ENCODE measurements at places on chromosomes 3 and 15.

DNA sequence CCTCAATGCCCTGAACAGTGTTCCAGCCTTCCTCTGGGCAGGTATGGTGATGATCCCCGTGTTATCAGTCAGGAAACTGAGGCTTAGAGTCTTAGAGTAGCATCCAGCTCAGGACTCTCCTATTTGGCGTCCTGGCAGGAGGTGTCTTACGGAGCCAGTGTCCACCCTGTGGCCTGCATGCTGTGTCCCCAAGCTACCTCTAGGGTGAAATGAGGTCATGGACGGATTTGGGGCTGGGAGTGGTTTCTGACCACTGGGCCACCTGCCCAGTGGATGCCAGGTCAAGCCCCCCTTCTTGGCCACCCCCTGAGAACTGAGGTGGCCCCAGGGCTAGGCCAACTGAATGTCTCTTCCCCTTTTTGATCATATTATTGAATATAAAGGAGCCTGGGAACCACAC, 27.2 kb upstream of the SLC6A6 start:
- no peak for DNase-seq

GRCh38 chr3:160001850-160002623, 13.4 kb downstream of the IL12A start:
- DNase-seq = no peak

DNA sequence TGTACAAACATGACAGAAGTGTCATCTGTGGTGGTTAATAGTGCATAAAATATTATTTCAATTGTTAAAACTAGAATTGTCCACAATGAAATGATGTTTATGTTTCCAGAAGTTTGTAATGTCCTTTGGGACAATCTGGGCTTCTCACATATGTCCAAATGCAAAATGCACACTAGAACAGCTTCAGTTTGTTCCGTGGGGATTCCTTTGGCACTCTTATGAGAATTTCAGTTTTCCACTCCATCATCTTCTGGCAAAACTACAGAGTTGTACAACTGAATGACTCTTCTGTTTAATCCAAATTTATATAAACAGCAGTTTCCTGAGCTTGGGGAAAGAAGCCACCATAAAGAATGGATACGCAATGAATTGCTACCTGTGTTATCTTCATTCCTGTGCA, 2.0 kb upstream of the OR5H6 start:
- no peak for DNase-seq

DNA sequence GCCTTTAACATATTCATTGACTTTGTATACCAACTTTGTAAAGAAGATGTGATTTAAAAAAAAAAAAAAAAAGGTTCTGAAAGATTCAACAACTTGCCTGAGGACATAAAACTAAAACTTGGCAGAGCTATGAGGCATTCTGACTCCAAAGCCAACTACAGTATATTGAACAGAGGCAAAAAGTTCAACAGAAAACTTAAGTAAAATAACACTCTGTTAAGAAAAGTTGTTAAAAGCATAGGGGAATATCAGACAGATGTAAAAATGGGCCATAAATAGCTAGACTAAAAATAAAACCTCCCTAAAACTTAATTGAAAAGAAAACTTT, 23.4 kb downstream of the GOLIM4 start:
- no peak for DNase-seq

- DNase-seq = no peak
These were observed 30.4 kb downstream of the RPL22L1 start for GRCh38 chr3:170839518-170840100.

DNA sequence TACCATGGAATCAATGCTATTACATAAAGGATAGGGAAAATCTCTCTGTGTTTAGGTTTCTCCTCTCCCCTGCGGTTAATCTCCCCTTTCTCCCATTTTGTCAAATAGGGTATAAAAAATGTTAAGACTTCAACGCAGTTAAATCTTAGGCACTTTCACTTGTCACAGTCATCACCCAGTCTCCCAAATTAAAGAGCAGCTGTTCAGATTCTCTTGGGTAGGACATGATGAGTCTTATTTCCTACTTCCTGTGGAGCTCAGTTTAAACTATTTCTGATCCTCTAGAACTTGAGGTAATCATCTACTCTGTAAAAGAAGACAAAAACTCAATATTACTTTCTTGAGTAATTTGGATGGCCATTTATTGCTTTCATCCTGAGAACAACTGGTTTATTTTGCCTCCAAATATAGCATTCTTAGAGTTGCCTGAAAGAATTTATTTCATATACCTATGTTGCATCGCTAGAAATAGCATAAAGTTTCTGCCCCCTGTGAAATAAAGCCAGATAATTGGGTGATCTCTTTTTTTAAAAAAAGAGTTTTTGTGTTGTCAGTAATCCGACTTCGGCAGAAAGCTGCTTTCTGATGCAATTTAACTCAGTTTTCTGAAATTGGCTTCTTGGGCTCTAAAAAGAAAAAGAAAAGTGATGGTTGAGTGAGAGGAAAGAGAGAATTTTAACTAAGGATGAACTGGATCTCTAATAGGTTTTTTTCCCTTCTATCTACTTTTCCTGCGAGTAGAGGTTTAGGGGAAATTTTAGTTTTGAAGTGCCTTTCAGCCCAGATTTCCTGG, 20.7 kb downstream of the RAP2B start:
- DNase-seq = no peak

DNA sequence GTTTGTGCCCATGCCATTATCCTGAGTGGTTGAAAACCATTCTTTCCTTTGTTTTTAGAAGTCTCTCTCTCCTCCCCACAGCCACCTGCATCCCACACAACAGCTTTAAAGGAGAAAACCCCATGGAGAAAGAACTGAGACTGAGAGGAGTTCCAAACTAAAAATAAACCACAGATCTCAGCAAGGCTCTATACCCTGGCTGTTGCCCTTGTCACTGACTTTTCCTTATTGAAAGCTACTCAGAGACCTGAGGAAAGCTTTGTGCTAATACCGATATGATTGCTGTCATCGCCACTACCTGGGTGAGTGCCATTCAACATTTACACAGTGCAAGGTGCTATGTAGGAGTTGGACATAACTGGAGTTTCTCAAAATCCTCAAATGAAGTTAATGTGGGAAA, 55.5 kb upstream of the RASGRP1 start:
- DNase-seq = no peak

DNA sequence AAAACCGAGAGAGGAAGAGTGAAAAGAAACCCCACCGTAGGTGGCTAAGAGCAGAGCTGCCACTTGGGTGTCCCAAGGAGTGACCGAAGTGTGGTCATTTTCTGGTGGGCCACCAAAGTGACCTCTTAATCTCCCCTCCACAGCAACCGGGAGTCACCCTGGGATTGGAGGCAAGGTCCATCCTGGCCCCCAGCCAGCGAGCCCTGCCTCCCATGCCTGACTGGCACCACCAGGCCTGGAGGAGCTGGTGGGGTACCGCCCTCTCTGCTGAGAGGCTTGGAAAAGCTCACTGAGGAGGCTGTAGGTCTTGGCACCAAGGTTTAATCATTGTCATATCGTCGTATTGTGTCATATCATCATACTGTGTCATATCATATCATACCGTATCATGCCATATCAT, 74.0 kb upstream of the TRPM1 start:
- no peak for DNase-seq

- DNase-seq = no peak
These were observed 44.8 kb upstream of the TLE3 start for GRCh38 chr15:70142322-70143191.

DNA sequence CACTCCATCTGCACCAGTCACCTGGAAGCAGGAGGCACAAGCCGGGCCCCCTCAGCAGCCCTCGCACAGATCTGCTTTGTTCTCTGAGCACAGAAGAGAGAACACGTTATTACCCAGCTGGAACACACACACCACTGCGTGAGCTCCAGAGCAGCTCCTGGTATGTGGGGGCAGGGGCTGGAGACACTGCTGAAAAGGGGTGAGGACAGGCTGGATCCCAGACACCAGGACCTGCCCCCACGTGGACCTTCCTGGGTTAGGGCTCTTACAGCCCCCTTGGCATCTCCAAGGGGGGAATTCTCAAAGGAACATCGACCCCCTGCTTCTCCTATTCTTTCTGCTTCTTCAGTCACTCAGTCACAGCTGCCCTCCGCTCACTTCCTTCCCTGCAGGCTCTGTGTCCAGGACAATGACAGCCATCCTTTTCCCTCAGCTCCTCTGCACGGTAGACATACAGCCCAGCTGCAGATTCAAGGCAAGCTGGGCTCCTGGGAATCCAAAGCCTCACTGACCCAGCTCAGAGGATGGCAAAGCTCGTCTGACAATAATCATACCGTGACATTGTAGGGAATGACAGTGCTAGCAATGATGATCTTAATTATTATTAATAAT, 33.7 kb downstream of the PRR20G start:
- no peak for DNase-seq

DNA sequence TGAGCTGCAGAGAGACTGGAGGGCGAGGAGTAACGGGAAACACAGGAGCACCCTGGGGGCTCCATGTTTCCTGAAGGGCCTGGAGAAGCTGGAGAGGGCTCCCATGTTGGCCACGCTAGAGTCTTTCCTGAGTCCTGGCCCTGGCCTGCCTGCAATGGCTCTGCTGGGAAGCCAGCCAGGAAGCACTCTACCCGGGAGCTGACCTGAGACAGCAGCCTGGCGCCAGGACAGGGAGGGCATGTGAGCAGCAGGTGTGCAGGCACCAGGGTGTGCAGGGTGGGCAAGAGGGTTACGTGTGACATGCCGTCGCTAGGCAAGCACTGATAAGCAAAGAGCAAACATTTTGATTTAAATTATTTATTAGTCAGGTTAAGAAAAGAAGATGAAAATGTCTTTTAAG, 301.4 kb downstream of the OCA2 start:
- DNase-seq = no peak

- peak; percentile 52 for DNase-seq
These were observed 40.5 kb downstream of the SOX2 start for GRCh38 chr3:181752202-181752671.

DNA sequence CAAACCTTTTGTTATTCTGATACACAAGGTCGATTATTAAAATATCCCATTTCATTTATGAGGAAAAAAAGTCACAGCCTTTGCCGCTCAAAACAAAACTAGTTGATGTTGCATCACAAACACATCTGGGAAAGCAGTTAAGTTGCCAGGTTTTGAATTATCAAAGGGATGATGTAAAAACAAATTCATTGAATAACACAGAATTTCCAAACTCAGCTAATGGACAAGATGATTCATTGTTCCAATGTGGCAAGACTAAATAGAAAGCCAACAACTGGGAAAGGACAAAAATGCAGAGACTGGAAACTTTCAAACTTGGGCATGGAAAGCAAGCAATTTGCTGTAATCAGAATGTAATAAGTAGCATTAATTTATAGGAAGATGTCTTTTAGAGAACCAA, 610.0 kb upstream of the ZNF385D start:
- DNase-seq = no peak

DNA sequence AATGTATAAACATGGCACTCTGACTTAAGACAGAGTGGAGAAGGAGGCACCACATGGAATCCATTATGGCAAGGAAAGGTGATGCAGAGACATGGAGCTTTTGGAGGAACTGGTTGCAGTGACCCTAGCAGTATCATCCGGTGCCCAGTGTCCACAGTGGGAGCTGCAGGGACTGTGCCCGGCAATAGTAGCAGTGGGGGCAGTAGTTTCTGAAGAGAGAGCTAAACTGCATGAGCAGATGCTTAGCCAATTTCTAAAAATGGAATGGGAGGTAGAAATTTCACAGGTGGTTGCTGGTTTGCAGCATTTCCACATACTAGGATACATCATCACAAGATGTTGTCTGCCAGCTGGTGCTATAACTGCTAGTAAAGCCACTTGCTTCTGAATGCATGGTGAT, 7.8 kb upstream of the TM2D3 start:
- DNase-seq = no peak

DNA sequence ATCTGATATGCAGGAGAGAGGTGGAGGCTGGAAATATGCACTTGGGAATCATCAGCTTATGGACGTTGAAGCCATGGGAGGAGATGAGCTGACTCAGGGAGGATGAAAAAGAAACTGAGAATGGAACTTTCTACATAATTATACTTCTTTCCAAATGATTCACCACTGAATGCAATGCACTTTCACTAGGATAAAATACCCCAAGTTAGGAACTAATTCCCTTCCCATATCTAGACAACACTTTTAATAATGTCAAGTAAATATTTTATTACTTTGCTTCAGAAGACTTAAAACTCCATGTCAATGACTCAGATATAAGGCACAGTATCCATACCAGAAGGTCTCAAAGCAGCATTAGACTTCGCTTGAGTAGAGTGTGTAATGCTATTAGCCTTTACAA, 24.2 kb downstream of the NPTN start:
- DNase-seq = no peak

- peak; percentile 49 for DNase-seq
These were observed 8.3 kb downstream of the PSTPIP1 start for GRCh38 chr15:77002954-77003912.

DNA sequence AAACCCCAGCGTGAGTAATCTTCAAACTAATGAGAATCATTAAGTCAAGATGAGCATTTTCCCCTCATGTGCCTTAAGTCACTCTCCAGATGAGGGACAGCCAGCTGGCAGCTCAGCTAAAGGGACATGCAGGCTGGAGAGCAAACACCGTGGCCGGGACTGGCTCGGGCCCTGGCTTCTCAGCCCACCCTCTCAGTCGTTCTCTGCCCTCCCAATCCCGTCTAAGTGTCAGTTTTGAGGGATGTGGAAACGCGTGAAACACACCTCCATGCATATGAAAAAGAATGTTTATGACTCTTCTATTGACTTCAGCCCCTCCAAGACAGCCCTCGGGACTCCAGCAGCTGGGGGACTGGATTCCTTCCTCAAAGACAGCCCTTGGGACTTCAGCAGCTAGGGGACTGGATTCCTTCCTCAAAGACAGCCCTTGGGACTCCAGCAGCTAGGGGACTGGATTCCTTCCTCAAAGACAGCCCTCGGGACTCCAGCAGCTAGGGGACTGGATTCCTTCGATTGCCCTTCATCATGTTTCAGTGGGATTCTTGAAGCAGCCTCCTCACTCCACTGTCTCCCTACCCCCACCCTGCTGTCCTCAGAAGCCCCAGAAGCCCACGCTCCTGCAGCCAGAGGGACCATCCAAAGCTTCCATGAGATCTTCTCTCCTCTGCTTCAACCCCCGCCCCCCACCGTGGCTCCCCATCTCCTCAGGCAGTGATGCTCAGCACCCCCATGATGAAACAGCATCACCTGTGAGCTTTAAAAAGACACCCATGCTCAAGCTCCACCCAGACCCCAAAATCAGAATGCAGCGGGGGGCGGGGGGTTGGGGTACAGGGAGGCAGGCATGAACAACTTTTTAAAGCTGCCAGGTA, 228.9 kb downstream of the XXYLT1 start:
- DNase-seq = no peak

DNA sequence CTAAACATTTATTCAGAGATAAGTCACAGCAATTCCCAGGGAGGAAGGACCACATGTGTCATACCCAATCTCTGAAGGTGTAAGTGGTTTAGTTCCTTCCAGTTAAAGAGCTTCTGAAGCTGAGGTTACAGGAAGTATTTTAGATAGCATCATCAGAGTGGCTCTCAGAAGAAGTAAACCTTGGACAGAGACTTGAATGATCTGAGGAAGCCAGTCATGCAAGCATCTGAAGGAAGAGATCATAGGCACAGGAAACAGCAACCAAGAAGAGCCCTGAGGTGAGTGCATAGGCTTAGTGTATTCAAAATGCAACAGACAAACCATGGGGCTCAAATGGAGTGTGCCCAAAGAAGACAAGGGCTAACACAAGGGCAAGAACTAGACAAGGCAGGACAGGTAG, 210.3 kb downstream of the ULK4 start:
- no peak for DNase-seq

All from hippocampal formation (tissue), 2 donors.